Fibroblast of gingiva (primary cell): ENCODE measurements at places on chromosomes 2 and 18.

DNA sequence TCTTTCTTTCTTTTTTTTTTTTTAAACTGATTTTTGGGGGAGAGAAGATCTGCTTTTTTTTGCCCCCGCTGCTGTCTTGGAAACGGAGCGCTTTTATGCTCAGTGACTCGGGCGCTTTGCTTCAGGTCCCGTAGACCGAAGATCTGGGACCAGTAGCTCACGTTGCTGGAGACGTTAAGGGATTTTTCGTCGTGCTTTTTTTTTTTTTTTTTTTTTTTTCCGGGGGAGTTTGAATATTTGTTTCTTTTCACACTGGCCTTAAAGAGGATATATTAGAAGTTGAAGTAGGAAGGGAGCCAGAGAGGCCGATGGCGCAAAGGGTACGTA, 587 bp downstream of the MEIS1 start:
- no peak for DNase-seq

DNA sequence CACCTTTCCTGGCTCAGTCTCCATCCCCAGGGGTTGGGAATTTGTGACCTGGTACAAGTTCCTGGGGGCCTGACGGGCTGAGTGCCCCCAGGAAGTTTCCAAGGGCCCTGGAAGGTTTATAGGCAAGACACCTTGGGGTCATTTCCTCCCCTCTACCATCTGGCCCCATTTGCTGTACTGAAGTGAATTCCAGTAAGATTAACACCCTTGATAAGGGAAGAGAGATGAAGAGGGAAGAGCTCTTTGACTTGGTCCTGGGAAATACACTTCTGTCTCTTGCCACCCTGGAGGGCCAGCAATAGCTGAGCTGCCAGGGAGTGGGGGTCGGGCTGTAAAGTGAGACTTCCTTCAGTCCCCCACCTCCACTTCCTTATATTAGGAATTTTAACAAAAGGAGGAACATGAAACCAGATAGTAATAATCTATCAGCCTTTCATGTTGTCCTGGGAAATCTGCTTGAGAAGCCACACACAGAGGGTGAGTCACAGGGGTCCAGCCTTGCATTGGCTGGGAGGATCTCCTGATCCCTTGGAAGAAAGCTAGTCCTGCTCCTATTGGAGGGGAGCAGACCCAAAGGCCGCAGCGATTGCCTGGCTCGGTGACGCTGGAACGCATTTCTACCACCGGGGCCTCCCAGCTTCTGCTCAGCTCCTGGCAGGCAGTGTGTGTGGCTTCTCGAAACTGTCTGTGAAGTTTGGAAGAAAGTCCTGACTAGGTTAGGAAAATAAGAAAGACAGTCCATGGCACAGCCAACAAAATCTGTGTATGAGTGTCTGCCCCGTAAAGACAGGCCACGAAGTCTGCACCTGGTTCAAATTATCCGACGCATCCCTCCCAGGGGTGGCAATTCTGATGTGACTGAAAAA, 87.3 kb downstream of the ACAA2 start:
- DNase-seq, result peak; percentile 96

- no peak for DNase-seq
Measured at GRCh38 chr2:217398860-217399259, 539.0 kb upstream of the TNP1 start.

GRCh38 chr2:48430528-48431094, 99.3 kb upstream of the STON1 start:
- DNase-seq, result no peak

GRCh38 chr18:12317664-12318333, 9.8 kb downstream of the TUBB6 start:
- peak; percentile 69 for DNase-seq

DNA sequence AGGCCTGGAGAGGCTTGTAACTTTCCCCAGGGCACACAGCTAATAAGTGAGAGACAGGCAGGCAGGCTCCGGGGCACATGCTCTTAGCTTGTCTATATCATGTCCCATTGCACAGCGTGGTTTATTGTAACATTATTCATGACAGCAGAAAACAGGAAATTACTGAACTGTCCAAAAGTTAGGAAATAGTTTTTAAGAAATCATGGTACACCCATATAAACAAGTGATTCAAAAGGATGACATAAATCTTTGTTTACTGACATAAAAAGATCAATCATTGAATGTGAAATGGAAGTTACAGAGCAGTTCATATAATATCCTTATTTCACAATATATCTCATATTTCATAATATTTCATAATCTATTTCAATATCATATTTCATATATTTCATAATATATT, 34.3 kb upstream of the TXNDC2 start:
- peak; percentile 70 for DNase-seq

GRCh38 chr2:233423552-233423860, 69.2 kb downstream of the DGKD start:
- DNase-seq, result no peak

GRCh38 chr18:49949951-49950395, 136.6 kb upstream of the ACAA2 start:
- DNase-seq, result no peak

GRCh38 chr2:132815516-132815915, 145.5 kb upstream of the LYPD1 start:
- DNase-seq, result no peak

DNA sequence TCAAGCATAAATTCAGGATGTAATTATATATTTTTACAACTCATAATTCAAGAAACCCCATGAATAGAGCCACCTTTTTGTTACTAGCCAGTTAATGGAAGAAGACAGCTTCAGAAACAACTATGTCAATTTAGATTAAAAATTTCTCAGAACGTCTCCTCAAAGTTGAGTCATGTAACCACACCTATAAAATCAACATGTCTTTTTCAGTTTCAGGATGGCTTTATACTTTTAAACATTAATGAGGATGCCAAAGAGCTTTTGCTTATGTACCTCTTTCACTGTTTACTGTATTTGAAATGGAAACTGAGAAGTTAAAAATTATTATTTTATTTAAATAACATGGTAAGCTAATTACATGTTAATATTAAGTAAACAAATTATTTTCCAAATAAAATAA, 280.1 kb downstream of the PTH2R start:
- DNase-seq, result no peak

- no peak for DNase-seq
Measured at GRCh38 chr18:78145096-78145495, 834.5 kb upstream of the SALL3 start.

DNA sequence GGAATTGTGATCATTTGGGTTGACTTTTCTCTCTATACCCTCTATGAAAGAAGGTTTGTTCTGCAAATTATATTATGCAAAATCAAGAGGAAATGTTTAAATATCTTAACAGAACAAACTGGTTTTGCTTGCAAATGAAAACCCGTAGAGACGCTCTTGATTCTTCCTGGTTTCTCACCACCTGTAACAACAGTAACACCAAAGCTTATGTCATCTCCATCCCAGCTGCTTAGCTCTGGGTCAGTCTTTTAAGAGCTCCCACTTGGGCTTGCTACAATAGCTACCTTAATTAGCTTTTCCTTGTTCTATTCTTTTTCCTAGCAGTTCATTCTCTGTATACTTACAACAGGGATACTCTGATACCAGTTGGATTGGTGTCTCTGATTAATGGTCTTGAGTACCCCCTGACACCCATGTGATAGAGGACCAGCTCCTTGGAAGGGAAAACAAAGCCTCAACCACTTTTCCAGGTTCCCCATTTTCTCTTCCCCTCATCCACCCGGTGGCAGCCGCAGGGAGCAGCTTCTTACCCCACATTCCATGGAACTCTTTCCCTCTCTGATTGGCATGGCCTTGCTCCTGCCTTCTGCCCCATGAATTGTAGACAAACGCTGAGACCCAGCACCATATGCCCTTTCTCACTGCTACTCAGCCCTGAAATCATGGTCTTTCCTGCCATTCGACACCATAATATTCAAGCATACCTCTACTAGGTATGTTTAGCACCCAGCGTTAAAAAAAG, 27.7 kb downstream of the TMEM182 start:
- DNase-seq, result no peak

GRCh38 chr2:37669446-37669845, 2.0 kb downstream of the CDC42EP3 start:
- no peak for DNase-seq

DNA sequence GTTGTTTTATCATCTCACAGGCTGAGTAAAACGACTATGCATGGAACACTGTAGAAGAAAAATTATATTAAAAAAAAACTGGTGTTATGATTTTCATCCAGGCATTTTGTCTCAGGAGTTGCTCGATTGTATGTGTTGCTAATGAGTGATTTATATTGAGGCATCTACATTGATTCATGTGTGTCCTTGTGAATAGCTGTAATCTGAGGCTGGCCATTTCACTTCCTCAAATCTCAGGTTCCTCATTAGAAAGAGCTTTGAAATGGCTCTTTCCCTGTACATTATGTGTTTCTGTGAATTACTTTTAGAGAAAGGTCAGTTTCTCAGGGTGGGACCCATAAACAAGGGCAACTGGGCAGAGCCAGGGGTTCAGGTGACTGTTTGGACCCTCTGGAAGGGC, 2.3 kb downstream of the IL18R1 start:
- no peak for DNase-seq

GRCh38 chr2:155203178-155203577, 504.7 kb downstream of the KCNJ3 start:
- DNase-seq, result no peak

DNA sequence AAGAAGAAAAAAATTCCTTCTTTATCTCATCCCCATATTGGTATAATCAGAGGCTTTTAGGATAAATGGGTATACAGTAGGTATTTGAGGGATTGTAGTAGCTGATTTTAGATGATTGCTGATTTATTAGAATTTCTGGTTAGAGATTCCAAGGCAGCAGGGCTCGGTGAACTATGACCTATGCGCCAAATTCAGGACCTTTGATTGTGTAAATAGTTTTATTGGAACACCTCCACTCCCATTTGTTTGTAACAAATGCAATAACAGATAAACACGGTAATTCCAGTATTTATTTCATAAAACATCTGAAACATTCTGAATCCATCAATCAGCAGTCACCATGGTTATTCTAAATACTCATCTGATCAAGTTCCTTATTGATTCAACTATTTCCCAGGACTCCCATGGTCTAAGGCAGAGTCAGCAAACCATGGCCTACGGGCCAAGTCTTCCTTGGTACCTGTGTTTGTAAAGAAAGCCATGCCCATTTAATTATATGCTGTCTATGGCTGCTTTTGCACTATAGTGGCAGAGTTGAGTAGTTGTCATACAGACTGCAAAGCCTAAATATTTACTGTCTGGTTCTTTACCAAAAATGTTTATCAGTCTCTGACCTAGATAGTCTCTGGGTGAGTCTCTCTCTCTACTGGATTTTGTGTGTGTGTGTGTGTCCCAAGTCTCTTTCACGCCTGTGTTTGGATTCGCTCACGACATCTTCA, 4.3 kb downstream of the MGAT5 start:
- no peak for DNase-seq

DNA sequence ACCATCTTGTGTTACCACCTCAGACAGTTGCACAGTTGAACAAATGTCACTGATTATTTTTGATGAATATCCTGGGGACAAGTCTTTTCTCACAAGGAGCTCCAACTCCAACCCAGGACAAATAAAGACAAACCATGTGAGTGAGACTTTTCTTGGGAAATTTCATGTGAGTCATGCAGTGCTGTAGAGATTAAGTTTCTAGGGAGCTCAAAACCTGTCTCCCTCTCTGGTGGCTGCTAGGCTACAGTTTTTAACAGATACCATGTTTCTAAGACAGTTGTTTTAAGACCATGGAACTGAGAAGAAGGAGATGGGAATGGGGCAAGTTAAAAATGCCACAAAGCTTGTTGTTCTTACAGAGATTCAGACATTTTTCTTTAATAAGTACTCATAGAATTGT, 255.5 kb downstream of the RIT2 start:
- no peak for DNase-seq

DNA sequence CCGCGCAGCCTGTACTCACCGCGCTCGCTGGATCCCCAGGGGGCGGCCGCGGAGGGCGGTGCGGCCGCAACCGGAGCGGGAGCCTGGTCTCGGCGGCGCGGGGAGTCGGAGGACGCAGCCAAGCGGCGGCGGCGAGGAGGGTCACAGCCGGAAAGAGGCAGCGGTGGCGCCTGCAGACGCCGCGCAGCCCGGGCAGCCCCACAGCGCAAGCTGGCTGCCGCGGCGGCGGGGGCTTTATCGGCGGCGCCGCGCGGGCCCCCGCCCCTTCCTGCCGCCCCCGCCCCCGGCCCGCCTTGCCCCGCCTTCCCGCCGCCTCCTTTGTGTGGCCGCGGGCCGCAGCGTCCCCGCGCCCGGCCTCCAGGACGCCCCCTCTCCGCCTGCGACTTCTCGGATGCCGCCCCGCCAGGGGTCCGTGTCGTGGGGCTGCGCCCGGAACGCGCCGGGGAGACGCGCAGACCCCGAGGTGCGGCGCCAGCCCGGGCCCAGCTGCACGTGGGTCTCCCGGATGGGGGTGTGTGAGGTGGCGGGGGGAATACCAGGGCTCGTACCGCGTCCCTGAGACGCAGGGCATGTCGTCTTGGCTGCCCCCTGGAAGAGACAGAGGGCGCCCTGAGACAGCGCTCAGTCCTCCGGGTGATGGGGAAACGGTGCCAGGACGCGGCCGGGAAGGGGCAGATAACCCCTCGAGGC, at the start of gene SERPINE2:
TSS of gene SERPINE2 (minus strand) at position 207 of the 690 bp plus-strand sequence. CDS start 37,386 bp downstream, outside the sequence.
- peak; percentile 76 for DNase-seq

- DNase-seq, result no peak
Measured at GRCh38 chr2:28602751-28603639, 107.1 kb downstream of the PLB1 start.

GRCh38 chr18:42401131-42401673, 446.2 kb downstream of the PIK3C3 start:
- no peak for DNase-seq

GRCh38 chr18:25335676-25336075, 16.3 kb downstream of the ZNF521 start:
- DNase-seq, result no peak

- no peak for DNase-seq
Measured at GRCh38 chr2:19471491-19471890, 113.1 kb upstream of the OSR1 start.

DNA sequence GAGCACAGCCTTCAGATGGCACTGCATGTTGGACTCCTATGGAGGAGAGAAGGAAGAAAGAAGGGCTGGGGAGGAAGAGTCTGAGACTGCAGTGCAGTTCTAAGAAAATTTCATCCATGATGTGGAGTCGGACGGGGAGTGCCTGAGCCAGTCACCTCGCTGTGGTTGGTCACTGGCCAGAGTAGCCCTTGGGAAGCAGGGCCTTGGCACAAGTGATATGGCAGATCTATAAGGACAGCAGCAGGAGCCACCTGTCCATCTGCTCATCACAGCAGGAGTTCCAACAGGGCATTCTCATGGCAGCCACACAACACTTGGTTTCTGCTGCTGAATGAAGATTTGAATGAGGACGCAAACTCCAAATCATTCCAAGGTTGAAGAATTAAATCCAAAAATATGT, 314.8 kb downstream of the CYP26B1 start:
- no peak for DNase-seq

DNA sequence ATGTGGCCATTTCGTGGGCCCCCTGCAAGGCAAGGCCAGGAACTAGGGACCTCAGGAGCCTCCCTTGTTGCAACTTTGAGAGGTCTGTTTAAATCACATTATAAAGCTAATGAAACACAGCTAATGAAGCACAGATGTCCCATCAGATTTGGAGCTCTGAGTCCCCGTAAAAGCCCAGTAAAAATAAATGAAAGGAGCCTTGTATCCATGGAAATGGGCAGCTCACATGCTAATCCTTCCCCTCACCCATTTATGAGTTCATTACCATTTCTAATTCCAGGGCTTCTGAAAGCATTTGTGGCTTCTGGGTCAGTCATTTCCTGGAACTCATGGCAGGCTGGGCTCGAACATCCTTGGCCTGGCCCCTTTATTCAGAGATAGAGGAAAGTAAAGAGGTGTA, 274.8 kb downstream of the SS18 start:
- DNase-seq, result no peak

GRCh38 chr2:114543236-114543766, 100.9 kb downstream of the DPP10 start:
- no peak for DNase-seq
